MCF 10A (cell line): ENCODE measurements at places on chromosomes 2 and 18. TPM values are rescaled to one million over a fixed set of nuclear protein-coding genes. Genes with fewer than 3 reads are reported as not detected.
A peak's percentile ranks its signal among the peaks of the same experiment; 100 is the strongest.

UBXN4 gene
- total RNA-seq = 79.0 and 101 TPM in 2 replicates

DNA sequence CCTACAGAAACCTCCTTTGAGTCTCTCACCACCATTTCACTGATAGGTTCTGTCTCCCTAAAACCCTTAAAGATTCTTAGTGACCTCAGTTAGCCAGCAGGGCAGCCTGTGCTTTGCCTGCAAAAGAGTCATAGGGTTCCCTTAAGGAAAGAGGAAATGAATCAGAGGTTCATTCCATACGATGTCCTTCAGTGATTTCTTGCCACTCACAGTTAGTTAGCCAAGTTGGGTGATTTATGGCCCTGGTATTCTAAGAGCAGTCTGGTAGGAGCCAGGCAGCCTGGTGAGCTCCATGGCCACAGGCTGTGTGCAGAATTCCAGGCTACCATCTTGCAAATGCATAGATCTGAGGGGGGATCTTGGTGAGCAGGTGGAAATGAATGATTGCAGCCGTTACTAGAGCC, 18.7 kb upstream of the CCBE1 start:
- peaks cover 35% of the 10 kb centered on the region for H3K4me1 ChIP-seq
- no peaks in the 10 kb centered on the region for H3K36me3 ChIP-seq
- peak overlapping the region; percentile 47 for H3K27ac ChIP-seq
- no peaks in the 10 kb centered on the region for H3K27me3 ChIP-seq
- H3K4me3 ChIP-seq = peak overlapping the region; percentile 18
- peak; percentile 89 for DNase-seq

- H3K27me3 ChIP-seq = peaks cover 82% of the 10 kb centered on the region
- no peaks in the 10 kb centered on the region for H3K36me3 ChIP-seq
- H3K4me1 ChIP-seq = no peaks in the 10 kb centered on the region
- no peak overlapping the region for H3K27ac ChIP-seq
Observed at GRCh38 chr2:235270956-235271355, 222.9 kb upstream of the AGAP1 start.

DNA sequence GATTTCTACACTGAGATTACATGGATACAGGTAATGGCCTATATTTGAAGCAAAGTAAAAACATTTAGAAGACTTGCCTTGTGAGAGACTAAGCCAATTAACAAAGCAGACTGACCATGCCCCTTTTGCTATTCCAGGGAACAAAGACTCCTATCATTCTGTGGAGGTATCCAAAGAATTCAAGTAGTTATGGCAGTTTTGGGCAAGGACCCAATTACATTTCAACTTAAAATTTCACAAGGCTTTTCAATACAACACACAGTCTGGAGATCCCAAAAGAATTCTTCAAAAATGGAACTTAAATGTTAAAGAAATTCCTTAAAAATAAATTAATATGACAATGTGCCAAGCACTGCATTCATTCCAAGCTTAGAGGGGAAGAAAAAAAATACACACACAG, 109.2 kb upstream of the CHRNA1 start:
- H3K36me3 ChIP-seq = no peaks in the 10 kb centered on the region
- no peaks in the 10 kb centered on the region for H3K27me3 ChIP-seq
- peaks cover 1% of the 10 kb centered on the region for H3K4me1 ChIP-seq
